Stimulated activated CD4-positive, alpha-beta T cell treated with anti-CD3 and anti-CD28 coated beads, Interleukin-4, amount 100 ng/mL, for 4 hours (primary cell): ENCODE measurements at places on chromosomes 1 and 21.

DNA sequence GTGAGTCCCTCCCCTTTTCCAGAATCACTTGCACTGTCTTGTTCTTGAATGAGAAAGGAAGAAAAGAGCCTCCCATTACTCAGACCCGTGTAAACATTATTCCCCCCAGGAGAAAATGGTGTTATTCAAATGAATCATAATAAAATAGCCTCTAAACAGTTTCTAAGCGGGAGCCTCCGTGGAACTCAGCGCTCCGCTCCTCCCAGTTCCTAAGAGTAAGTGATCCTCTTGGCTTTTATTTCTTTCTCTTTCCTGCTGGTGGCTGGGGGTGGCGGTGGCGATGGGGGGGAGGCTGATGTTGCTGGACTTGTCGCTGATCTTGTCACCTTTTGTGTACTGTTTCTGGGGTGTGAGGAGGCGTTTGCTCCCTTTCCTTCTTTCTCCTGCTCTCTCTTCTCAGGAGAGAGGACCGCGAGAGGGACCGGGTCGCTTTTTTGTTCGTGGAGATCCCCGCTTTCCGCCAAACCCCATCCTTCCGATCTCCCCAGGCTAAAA, 781 bp downstream of the PROX1 start:
- DNase-seq, result no peak

GRCh38 chr1:6967431-6968111, 182.3 kb downstream of the CAMTA1 start:
- DNase-seq, result no peak

DNA sequence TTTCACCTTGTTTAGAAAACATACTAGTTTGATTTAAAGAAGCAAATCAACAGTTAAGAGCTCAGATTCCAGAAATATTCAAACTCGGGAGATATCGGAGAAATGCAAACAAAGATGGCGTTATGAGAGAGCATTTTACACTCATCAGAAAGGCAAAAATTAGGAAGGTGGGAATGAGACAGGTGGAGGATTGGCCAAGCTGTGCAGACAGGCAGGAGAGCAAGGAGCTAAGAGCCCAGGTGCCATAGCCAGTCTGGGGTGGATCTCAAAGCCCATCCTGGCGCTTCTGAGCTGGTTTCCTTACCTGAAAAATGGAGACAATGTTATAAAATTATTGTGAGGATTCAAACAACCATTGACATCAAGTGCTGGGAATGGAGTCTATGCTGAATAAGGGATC, 19.6 kb upstream of the TARDBP start:
- no peak for DNase-seq

- DNase-seq, result no peak
Observed at GRCh38 chr1:196393282-196393681, 215.0 kb downstream of the KCNT2 start.

- no peak for DNase-seq
Observed at GRCh38 chr1:183735069-183735860, 69.7 kb upstream of the RGL1 start.

GRCh38 chr1:101742509-101742908, 254.2 kb downstream of the OLFM3 start:
- no peak for DNase-seq

DNA sequence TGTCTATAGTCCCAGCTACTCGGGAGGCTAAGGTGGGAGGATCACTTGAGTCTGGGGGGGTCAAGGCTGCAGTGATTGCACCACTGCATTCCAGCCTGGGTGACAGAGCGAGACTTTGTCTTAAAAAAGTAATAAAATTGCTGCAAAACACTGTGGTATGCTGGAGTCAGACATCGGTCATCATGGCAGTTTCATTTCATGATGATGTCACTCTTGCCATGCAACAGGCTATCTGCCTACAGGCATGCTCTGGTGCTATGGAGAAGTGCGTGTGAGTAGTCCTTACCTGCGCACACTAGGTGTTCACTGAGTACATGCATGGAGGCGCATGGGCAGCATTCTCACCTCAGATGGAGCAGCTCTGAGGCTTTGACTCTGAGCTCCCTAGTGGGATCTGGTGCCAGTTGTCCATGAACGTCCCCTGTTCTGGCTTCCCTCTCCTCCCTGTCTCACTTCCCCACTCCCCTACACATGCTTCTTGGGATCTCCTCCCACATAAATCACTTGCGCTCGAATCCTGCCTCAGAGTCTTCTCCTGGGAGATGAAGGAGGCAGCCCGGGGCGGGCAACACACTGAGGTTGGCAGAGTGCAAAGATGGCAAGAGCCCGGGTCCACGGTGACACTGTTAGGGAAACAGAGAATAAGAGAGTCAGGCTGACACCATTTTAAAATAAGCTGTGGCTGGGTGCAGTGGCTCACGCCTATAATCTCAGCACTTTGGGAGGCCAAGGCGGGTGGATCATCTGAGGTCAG, 10.4 kb upstream of the CELA3B start:
- DNase-seq, result no peak

GRCh38 chr1:58468612-58469011, 77.9 kb downstream of the OMA1 start:
- no peak for DNase-seq

DNA sequence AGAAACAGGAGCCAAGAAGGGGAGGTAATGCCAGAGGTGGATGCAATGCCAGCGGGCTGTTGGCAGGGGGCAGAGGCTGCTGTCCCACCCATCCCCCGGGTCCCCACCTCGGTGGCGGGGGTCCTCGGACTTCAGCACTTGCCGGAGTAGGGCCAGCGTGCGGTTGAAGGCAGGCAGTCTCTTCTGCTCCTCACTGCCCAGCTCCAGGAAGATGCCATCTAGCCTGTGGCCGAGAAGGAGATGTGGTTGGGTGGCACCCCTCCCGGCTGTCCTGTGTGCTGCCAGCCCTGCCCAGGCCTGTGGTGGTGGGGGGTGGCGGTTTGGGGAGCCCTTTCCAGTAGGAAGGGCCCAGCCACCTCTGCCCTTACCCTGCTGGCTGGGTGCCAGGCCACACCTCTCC, 13.5 kb downstream of the TTC22 start:
- DNase-seq, result no peak

- no peak for DNase-seq
Observed at GRCh38 chr1:225156254-225156653, 226.8 kb downstream of the DNAH14 start.

- no peak for DNase-seq
Observed at GRCh38 chr21:45167796-45168222, 93.4 kb downstream of the ADARB1 start.

- DNase-seq, result no peak
Observed at GRCh38 chr21:45830221-45830640, 151.3 kb upstream of the COL6A1 start.

DNA sequence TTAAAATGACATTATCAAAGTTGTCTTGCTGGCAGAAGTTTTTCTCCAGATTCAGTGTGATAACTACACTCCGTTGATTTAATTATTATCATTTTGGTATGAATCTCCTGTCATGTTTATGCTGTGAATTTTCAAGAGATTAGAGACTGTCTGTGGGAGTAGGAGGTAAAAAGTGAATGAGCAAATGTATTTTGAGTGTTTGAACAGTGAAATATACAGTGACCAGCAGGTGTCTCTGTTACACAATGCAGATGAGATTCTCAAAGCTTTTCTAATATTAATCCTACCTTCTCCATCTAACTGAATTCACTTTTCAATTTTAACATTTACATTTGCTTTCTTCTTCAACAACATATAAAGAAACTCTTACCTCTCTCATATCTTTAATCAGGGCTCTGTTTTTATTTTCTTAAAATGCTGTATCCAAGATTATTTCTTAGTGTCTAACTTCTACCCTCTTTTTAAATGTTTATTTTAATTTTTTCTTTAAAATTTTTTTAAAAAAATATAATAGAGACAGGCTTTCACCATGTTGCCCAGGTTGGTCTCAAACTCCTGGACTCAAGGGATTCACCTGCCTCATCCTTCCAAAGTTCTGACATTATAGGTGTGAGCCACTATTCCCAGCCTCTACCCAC, 20.9 kb upstream of the HSPA13 start:
- no peak for DNase-seq

GRCh38 chr1:172135076-172135672, 285.3 kb upstream of the C1orf105 start:
- DNase-seq, result no peak

DNA sequence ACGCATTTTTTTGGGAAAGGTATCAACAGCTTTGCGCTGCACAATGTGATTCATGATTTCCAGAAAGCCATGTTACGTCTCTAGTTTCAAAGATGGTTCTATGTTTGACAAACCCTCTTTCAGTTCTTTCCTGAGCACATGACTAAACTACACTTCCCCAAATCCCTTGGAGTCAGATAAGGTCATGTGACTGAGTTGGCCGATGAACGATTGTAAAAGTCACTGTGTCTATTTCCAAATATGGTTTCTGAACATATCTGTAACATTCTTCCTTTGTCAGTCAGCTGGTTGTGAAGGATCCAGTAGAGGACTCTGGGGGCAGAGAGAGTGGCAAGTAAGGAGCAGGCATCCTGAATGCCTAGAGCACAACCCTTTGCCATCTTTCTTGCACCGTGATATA, 35.4 kb downstream of the TMPRSS15 start:
- no peak for DNase-seq

GRCh38 chr1:15249081-15249480, 2.1 kb downstream of the FHAD1 start:
- peak; percentile 57 for DNase-seq

- peak; percentile 70 for DNase-seq
Observed at GRCh38 chr1:41862384-41863221, 56.1 kb downstream of the HIVEP3 start.

DNA sequence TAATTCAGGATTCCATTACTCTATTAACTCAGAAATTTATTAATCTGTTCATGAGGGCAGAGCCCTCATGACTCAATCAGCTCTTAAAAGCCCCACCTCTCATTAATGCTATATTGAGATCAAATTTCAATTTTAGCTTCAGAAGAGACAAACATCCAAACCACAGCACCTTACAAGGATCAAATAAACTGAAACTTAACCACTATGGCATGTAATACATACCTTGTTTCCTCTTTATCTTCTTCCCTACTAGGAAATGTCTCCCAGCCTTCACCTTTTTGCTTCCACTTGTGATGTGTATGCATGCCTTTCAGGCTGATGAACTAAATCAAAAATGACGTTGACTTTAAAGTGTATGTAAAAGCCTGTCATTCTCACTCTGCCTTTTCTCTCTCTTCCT, 2121.3 kb downstream of the NCAM2 start:
- no peak for DNase-seq

- DNase-seq, result no peak
Observed at GRCh38 chr21:24336491-24336890, 1270.8 kb downstream of the MRPL39 start.

DNA sequence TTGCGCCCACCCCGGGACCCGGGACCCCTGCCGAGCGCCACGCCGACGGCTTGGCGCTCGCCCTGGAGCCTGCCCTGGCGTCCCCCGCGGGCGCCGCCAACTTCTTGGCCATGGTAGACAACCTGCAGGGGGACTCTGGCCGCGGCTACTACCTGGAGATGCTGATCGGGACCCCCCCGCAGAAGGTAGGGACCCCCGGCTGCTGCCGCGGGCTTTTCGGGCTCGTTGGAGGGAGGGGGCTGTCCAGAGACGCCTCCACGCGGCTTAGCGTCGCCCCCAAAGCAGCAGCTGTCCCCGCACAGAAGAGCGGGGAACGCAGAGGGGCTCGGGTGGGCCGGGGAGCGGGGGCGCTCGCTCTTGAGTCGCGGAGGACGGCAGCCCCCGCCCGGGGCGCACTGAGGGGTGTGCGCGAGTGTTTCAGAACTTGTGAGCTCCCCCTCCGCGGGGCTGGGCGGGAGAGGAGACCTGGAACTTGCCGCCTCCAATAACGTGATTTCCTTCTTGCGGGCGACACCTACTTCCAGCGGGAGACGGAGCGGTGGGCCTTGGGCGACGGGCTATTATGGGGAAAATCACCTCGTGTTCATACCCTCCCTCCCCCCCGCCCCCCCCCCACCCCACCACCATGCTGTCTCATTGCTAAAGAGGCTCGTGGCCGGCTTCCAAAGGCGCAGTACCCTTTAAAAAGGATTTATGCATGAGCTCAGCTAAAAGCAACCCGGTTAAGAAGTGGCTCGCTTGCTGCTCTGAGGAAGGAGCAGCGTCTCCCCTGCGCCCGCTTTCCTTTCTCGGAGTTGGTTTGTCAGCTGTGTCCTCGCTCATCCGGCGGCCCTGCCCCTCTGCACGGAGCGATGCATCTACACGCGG, 664 bp downstream of the BACE2 start:
- no peak for DNase-seq

GRCh38 chr1:173405834-173406233, 71.3 kb upstream of the PRDX6 start:
- DNase-seq, result no peak

- no peak for DNase-seq
Observed at GRCh38 chr21:38269576-38269936, 12.8 kb downstream of the KCNJ15 start.

- no peak for DNase-seq
Observed at GRCh38 chr21:25508364-25508763, 98.9 kb downstream of the MRPL39 start.

DNA sequence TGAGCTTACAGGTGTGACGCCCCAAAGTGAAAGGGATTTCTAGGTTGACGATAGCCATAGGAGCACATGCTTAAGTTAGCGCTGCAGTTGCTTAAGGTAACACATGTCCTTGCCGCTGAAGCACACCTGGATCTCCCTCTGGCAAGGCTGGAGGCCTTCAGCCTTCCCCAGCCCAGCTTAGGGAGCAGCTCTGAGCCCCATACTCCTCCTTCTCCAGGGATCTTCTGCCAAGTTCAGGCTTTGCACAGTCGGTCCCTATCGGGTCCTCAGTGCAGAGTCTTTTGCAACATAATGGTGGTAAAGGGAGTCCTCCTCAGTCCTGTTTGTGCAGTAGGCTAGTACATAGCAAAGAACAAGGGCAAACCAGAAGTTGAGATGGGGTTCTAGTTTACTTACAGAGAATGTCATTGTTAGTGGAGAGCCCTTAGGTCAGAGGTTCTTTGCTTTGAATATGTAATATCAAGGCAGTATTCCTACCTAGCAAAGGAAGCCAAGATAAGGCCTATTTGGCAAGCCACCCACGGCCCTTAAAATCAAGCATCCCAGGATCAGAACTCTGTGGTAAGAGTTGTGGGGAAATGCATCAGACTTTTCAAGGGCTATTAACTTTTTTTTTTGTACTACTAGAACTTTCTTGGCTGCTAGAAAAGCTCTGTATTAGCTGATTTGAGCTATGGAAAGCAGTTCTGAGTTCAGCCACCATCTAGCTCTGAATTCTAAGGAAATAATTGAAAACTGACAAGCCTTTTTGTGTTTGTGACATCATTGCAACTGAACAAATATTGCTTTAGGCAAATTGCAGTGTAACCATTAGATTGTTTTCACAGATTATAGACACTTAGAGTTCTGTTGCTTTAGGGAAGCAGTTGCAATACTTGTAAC, 1.4 kb downstream of the EVA1C start:
- no peak for DNase-seq

GRCh38 chr1:23424293-23425192, at the start of gene TCEA3:
Gene TCEA3 (minus strand): TSS chr1:23424748. CDS start chr1:23424633, 115 bp downstream.
- DNase-seq, result peak; percentile 26

DNA sequence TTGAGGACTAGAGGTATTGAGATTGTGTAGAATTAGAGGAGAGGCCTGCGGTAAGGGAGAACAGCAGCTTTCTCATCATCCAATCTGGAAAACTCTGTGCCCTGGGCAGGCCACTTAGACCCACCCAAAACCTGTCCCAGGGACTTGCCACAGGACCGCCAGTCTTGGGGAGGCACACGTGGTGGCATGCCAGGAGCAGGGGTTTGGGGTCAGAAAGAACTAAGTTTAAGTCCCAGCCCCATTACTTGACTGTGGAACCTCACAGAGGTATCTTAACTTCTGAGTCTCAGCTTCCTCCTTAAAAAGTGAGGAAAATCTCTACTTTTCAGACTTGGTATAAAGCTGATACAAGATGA, 356.6 kb downstream of the HHAT start:
- no peak for DNase-seq

GRCh38 chr1:74407902-74408301, 104.5 kb downstream of the LRRC53 start:
- DNase-seq, result no peak
